MCF 10A (cell line): ENCODE measurements at places on chromosomes 5 and 9.

GRCh38 chr9:98215271-98215670 lies 22.8 kb upstream of the CORO2A start:
- no peak for DNase-seq

GRCh38 chr5:169832845-169833244 lies 147.4 kb downstream of the INSYN2B start:
- DNase-seq = no peak

GRCh38 chr5:14063138-14063537 lies 80.0 kb upstream of the TRIO start:
- DNase-seq = no peak

DNA sequence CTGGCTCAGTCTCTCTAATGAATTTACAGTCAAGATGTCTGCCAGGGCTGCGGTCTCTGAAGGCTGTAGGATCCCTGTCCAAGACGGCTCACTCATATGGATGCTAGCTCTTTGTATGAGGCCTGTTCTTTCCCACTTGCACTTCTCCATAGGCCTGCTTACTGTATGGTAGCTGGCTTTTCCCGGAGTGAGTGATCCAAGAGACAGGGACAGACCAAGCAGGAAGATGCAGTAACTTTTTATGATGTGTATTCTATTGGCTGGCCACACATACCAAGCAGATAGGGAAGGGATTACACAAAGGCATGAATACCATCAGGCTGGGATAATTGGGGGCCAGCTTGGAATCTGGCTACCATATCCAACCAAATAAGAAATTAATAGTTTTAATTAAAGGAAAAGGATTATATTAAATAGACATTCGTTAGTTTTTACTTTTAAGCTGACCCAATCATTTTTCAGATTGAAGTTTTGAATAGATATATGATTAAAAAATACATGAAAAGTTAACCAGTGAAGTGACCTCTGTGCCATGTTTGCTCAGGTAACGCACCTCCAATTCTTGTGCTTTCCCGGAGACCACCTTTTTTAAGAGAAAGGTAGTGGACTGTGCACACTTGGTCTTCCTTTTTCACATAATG lies 20.6 kb downstream of the NSD1 start:
- DNase-seq = no peak

DNA sequence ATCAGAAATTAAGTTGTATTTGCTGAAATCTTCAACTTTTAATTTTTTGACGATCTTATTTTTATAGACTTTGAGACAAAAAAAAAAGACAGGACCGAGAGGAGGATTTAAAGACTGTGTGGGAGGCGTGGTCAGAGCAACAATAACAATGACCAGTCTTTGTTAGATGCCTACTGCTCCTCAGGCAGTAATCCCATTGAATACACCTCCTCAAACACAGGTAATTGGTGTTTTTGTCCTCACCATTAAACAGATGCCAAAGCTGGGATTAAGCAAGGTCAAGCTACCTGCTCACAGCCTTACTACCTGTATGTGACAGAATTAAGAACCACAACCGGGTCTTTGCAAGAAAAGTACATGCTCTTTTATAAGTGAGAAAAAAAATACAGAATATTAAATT lies 233.3 kb upstream of the GRAMD2B start:
- DNase-seq = no peak
